ENCODE measurements at places on chromosomes 7 and 10. TPM values are rescaled to one million over a fixed set of nuclear protein-coding genes. Genes with fewer than 3 reads are reported as not detected.

Gene ARMC3
- not detected for total RNA-seq

Gene PRPS1L1
- total RNA-seq: not detected

Gene MRLN
- not detected for total RNA-seq

Gene WNT2
- total RNA-seq: not detected

Gene RAB19
- total RNA-seq: 0.33 TPM

Gene INMT
- total RNA-seq: not detected

Data from pulmonary artery endothelial cell (primary cell).